ENCODE measurements at places on chromosomes 2 and 18.

DNA sequence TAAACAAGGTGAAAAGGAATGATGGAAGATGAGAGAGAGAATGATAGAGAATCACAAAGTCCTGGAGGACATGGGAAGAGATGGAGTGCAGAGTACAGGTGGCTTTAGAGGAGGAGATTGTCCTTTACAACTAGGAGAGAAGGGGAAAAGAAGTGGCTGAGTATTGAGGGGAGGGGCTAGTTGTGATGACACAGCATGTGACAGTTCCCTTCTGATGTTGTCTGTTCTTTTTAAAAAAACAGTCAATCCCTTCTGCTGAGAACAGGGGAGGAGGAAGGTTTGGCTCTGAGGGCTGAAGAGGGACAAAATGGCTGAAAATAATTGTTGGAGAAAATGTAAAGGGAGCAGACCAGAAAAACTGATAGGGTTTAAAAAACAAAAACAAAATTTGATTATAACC, 44.0 kb downstream of the STEAP3 start:
- no peak for DNase-seq

- no peak for DNase-seq
Observed at GRCh38 chr18:37501136-37501535, 64.5 kb downstream of the CELF4 start.

DNA sequence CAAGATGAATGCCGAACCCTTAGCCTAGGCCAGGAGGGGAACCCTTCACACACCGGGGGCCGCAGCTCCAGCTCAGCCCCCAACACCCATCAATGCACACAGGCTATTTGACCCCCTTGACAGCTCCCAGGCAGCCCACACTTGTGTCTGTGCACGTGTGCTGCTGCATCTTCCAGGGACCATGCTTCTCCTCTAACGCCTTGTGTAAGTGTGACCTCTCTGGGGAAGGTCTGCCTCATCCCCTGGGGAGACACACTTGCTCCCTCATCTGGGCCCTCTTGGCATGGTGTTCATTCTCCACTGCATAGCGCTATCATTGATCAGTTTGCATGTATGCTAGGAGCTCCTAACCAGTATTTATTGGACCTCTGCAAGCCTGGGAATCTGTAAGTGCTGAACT, 120.0 kb upstream of the FHL2 start:
- DNase-seq, result no peak

DNA sequence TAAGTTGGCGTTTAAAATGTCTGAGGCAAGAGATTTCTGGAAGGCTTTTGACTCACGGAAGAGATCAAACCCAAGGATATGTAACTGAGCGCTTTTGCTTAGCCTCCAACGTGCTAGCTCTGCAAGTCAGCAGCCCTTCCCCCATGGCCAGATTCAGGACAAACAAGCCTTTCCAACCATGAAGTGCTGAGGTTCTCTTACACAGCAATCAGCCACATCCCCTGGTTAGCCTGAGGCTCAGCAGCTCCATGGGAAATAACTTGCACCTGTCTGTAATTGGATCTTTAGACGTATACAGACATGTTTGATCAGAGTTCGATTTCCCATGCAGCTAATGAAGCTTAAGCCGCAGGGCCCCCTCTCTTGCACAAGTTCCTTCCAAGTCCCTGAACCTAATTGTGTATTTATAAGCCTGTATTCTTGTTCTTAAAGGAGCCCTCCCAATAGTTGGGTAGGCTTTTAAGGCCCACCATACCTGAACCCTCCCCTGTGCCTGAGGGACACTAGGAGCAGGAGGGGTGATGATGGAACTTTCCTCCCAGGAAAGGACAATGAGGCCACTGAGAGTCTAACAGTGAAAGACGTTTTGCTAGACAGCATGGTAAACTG, 2.1 kb upstream of the TMEM131 start:
- DNase-seq, result no peak

GRCh38 chr2:237651761-237652160, 24.4 kb downstream of the LRRFIP1 start:
- DNase-seq, result peak; percentile 35

DNA sequence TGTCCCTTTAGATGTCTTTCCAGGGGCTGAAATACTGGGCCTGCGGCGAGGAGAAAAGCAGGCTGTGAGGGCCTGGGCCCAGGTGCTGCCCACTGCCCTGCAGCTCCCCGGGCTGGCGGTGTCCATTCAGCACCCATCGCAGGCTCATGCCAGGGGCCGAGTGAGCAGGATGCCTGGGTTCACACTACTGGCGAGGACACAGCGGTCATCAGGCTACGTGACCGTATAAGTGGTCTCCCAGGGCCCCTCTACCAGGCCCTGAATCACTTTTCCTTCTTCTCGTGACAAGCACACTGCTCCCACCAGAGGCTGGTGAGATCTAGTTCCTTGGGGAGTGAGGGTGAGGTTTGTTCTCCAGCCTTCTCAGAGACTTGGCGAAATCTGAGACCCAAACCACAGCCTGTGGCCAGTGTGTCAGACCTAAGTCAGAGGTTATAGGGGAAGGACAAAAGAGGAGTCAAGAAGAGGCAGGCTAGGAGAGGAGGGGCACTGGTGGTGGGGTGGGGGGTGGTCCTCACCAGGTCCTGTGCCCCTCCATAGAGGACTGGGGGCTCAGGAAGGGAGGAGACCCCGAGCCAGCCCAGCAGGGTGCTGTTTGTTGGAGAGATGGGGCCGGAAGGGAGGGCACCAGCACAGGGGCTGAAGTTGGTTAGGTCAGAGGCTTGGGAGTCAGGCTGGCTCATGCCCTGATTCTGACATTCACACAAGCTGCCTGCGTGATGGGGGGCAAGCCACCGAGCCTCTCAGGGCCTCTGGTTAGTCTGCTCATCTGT, 6.6 kb upstream of the SEMA4C start:
- no peak for DNase-seq

DNA sequence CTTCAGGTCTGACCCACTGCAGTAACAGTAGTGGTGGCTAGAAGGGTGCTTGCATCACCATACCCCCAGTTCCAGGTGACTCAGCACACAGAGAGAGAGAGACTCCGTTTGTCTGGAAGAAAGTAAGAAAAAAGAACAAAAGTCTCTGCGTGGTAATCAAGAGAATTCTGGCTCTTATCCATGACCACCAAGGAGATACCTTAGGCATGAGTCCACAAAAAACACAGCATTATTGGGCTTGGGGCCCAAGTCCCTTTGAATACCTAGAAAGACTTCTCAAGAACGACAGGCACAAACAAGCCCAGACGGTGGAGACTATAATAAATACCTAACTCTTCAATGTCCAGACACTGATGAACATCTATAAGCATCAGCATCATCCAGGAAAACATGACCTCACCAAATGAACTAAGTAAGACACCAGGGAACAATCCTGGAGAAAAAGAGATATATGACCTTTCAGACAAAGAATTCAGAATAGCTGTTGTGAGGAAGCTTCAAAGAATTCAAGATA, 21.7 kb upstream of the BAZ2B start:
- no peak for DNase-seq

GRCh38 chr18:39057423-39058064, 1491.9 kb upstream of the CELF4 start:
- DNase-seq, result no peak

DNA sequence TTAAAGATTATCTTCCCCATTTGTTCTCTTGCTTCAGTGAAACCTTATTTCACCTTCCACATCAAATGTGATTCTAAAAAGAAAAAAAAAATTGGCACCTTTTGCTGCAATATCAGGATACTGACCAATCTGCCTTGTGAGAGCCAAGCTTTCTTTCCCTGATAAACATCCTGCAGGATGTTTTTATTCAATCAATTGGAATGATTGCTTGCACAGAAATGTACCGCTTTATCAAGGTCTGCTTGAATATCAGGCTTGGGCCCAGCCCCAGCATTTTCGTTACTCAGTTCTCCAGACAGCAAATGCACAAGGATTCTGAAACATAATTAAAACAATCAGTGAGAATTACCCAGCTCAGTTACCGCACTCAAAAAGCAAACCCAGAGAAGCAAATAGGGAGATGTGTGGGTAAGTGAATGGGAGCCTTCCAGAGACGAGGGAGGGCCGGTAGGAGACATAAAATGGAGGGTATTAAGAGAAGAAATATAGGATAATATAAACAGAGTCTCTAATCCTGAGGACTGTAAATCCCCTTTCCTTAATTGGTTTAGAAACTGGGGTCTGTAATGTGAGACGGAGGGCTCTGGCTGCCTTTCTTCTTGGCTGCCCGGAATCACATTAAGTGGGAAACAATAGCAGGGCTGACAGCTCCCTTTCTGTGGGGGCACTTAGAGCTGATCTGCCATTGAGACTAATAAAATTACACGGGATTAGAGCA, 291.8 kb downstream of the ICOS start:
- DNase-seq, result no peak

- no peak for DNase-seq
Observed at GRCh38 chr18:46001892-46002291, 34.8 kb upstream of the EPG5 start.

DNA sequence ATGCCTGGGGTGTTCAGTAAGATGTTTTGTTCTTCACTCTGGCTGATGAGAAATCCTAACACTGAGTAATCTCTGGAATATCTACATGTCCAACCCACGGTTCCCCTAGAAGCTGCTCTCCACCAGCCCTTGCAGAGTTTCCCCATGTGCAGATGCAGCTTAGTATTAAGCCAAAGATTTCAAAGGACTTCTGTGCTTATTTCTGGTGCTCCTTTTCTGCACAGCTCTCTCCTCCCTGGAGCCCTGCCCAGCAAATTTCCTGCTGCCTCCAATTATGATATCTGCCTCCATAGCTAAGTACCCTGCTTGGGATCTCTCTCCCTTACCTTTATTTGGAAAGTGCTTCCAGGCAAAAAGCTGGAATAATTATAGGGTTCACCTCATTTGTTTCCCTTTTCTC, 949.3 kb downstream of the BCL11A start:
- DNase-seq, result no peak

- DNase-seq, result no peak
Observed at GRCh38 chr2:83574614-83575013, 884.5 kb downstream of the SUCLG1 start.

DNA sequence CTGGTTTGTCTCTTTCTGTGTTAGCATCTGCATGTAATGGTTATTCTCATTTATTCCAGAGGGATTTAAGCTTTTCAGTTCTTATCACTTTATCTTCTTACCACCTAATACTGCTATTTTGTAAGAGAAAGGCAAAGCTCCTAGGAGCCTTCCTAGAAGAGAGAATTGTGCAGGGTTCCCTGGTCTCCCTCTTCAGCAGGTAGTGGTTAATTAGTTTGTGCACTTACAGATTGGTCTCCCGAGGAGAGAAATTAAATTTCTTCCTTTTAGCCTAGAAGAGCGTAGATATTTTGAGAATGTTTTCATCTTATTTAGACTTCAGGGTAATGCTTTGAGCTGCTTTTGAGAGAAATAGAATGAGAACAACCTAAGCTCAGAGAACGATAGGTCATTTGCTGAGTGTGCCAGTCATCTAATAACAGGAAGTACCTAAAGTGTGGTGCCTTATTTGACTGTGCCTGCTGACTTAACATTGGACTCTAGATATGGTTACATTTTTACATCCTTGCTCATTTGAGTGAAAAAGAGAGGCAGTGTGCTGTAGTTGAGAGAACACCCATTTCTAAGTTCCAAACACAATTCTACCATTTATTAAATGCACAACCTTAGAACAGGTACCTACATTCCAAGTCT, 651.4 kb downstream of the STK39 start:
- no peak for DNase-seq

GRCh38 chr18:45787346-45787745, 38.1 kb upstream of the SIGLEC15 start:
- no peak for DNase-seq

DNA sequence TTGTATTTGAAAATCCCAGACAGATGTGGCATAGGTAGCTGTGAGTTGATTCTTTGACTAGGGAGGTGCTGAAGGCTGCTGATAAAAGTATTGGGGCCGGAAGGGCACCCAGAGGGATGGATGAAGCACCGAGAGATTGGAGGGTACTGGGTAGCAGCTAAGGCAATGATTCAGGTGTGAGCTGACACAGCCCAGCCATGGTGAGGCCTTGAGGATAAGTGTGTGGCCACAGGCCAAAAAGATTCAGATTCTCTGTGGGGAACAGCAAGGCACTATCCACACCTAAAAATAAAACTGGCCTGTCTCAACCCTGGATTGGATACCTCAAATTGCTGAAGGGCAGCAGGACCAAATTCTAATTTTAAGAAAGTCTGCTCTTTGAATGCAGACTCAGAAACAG, 35.2 kb downstream of the RDH14 start:
- DNase-seq, result no peak

DNA sequence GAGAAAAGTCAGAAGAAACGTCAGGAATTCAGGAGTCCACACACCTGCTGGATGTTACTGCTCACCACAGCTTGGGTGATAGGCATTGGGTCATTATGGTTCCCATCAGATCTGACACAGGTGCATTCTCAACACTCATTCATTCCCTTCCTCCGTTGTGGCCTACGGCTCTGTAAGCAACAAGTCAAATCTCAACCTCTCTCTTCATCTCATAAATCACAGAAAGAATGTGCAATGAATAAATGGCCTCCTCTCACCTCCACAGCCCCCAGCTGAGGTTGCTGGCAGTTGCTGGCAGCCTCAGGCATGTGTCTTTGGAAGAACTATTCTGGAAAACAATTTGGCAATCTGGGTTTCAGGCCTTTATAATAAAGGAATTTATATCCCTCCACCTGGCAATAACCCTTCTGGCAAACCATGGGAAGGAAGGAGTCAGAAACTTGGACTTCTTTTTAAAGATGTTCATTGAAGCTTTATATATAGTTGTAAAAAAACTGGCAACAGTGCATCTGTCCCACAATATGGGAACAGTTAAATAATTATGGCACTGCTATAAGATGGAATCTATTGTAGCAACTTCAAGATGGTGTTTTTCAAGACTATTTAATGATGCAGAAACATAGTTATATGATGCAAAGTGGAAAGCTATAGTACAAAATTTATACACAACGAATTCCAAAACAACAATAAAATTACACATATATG, 175.4 kb downstream of the ANAPC1 start:
- no peak for DNase-seq

GRCh38 chr2:12766421-12766879, 49.7 kb downstream of the TRIB2 start:
- no peak for DNase-seq

GRCh38 chr2:229832510-229832898, 89.3 kb downstream of the TRIP12 start:
- DNase-seq, result no peak

- no peak for DNase-seq
Observed at GRCh38 chr18:6431659-6432318, 17.1 kb upstream of the L3MBTL4 start.

GRCh38 chr2:203427061-203427460, 98.9 kb downstream of the ABI2 start:
- no peak for DNase-seq

- DNase-seq, result no peak
Observed at GRCh38 chr2:85922199-85922598, 33.4 kb upstream of the ST3GAL5 start.

DNA sequence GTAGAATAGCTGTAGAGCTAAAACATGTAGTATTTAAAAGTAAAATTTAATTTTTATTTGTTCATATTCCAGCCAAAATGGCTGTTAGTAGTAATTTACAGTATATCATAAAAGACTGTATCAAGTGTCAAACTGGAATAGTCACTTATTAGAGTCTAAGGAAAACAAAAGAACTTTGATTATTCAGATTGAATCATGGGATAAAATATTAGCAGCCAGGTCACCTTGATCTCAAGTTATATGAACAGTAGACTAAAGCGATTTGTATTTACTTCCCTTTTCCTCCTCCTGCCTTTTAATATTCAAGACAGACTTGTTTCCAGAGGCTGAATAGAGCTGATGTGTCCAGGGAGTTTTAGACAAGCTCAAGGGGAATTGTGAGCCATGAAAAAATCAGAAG, 54.4 kb downstream of the PMAIP1 start:
- DNase-seq, result no peak

GRCh38 chr2:113834051-113834730, 55.7 kb upstream of the ACTR3 start:
- no peak for DNase-seq

- DNase-seq, result no peak
Observed at GRCh38 chr2:63486861-63487290, 101.4 kb downstream of the WDPCP start.
